ENCODE measurements at places on chromosomes 16 and 17.

GRCh38 chr17:35171834-35172233 lies 22.4 kb downstream of the SLC35G3 start:
- DNase-seq, result no peak

DNA sequence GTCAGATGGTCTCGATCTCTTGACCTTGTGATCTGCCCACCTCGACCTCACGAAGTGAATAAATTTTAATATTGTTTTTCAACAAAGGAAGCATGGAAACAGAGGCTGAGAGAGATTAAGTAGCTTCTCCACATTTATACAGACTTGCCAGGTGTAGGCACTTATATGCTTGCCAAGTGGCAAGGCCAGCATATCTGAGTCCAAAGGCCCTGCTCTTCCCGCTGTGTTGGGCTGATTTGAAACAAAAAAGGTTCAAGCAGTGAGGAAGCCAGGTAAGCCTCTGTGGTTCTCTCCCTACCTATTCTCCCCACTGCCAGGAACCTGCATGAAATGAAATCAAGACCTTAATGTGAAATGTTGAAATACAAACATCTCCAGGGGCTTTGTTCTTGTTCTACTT lies 7.5 kb upstream of the SLC6A4 start:
- DNase-seq, result peak; percentile 52

DNA sequence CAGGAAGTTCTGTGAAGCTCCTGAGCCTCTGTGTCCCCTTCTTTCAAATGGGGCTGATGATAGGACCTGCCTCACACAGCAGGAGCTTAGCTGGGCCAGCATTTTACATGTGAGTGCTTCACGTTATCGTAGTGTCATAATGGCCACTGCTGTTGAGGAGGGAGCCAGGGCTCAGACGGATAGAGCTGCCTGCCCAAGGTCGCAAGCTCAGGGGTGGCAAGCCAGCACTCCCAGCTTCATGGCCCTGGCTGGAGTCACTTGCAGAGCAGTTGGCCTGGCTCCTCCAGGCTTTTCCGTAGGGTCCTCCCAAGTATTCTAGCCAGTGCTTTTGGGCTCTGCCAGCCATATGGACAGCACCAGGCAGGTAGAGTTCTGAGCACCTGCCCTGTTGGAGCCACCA lies 115.1 kb downstream of the SOCS1 start:
- DNase-seq, result no peak

GRCh38 chr16:20181416-20181815 lies 107.7 kb upstream of the GPR139 start:
- DNase-seq, result no peak

DNA sequence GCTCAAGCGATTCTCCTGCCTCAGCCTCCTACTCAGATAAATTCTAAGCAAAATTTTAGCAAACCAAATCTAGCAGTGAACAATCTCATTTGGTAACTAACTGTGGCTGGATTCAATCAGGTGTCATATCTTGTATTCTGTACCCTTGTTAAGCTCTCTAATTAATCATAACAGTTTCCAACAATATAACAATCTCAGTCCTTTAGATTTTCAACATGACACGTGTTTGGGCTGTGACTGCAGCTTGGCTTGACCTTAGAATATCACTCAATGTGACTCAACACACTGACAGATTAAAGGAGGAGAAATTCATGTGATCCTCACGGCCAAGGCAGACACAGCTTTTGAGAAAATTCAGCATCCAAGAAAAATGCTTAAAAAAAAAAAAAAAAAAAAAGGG lies 133.6 kb downstream of the BANP start:
- no peak for DNase-seq

GRCh38 chr16:683396-684070 lies 601 bp downstream of the JMJD8 start:
- DNase-seq, result no peak

GRCh38 chr17:57284984-57285646 lies 28.8 kb downstream of the MSI2 start:
- no peak for DNase-seq

DNA sequence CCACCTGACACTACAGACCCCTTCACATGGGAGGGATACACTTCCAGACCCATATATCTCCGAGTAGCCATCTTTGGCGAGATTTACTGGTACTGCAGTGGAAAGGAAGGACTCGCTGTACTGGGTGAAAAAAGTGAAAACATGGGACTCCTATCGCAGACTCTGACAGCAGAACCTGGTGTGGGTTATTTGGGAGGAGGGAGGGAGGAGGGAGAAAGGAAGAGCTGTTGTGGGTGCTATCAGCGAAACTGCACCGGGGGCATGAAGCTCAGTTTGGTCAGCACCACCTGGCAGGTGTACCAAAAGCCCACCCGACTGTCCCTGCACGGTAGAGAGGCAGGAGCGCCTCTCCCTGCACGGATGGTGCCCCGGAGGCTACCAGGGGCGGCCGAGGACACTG lies 5.0 kb downstream of the HBQ1 start:
- no peak for DNase-seq

All from NCI-H1417 (cell line).